ENCODE measurements at places on chromosomes 5 and 9.
A peak's percentile ranks its signal among the peaks of the same experiment; 100 is the strongest.

GRCh38 chr5:54832045-54832444 lies 153.3 kb downstream of the ESM1 start:
- DNase-seq, result no peak

- peak; percentile 8 for DNase-seq
These were observed 6.4 kb downstream of the GRIA1 start for GRCh38 chr5:153496835-153497234.

- DNase-seq, result no peak
These were observed 1.0 kb downstream of the NREP start for GRCh38 chr5:111755942-111756381.

DNA sequence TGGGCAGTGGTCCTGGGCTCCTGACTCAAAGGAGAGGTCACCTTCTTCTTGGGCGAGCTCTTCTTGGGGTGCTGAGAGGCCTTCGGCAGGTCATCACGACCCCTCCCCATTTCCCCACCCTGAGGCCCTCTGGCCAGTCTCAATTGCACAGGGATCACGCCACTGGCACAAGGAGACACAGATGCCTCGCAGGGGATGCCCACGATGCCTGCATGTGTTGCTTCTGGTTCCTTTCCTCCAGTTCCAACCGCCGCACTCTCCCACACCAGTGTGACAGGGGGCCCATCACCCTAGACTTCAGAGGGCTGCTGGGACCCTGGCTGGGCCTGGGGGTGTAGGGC lies 1.3 kb downstream of the CEL start:
- DNase-seq, result no peak

DNA sequence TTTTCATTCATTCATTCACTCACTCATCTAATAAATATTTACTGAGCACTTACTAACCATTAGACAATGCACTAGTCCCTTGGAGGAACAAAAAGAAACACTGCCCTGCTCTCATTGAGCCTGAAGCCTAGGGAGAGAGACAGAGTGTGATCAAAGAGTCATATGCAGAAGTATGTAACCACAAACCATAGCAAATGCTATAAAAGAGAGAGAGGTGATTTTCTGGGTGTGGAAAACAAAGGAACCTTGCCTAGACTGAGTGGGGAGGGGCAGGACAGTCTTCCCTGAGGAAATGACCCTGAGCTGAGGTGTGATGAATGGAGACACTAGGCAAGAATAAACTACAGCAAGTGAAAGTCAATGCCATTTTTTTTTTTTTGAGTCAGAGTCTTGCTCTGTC lies 10.8 kb upstream of the ADRA1B start:
- DNase-seq, result peak; percentile 96

DNA sequence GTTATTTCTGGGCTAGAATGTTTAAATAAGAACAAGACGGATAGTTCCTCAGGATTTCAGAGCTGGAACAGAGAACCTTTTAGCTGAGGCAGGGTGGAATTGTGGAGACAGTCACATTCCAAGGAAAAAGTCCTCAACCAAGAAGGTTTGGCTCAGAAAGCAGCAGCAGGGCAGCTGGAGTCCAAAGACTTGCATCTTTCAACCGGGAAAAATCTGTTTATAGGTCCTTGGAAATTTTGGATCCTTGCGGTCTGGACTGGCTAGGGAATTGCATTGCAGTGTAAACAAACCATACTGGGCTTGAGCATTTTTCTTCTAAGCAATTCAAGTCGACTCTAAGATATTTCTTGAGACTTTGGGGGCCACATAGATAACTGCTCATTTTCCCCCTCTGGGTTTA lies 40.8 kb upstream of the HMHB1 start:
- DNase-seq, result no peak

DNA sequence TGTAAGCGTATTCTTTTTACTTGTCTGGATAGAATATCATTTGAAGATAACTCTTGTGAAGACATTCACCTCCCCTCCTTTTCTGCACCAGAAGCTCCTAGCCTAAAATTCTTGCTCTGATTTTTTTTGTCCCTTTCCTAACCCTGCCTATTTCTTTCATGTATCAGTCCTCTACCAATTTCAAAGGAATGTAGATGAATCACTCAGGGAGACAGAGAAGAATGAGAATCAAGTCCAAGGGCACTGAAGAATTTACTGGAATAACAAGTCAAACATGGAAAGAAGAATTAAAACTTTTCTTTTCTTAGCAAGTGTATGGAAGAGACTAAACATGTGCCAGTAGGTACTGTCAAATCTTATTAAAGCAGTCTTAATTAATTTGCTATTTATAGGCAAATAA lies 618.7 kb downstream of the DNAH5 start:
- DNase-seq, result no peak

DNA sequence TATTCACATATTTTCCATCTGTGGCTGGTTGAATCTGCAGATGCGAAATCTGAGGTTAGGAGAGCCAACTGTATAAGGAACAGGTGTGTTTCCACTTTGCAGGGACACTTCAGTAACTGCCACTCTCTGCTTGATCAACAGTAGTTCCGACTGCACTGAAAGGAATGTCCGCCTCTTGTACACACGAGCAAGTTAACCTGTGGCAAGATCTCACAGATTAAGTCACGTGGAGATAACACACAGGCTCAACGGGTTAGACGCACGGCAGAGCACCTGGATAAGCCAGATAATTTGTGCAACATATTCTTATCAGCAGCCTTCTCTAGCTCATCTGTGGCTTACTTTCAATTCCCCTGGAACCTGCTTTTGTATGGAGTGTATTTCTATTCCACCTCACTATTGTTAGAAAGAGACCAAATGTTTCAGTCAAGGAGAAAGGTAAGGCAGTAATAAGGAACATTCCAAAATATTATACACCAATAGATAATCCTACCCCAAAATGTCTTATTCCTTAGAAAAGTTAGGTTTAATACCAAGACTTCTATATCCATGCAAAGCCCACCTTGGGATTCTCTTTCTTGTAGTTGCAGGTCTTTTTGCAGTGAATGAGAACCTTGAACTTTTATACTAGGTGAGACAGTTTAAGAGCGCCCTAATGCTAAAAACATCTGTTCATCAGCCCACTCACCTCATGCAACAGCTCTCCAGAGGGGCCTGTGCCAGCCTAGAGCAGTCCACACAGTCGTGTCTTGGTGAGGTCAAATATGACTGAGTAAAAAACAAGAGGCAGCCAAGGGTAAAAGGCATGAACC lies 6.5 kb upstream of the C9 start:
- no peak for DNase-seq

- no peak for DNase-seq
These were observed 122.7 kb upstream of the LPAR1 start for GRCh38 chr9:111161015-111161415.

- peak; percentile 47 for DNase-seq
These were observed 81.2 kb upstream of the CCDC112 start for GRCh38 chr5:115377468-115378217.

DNA sequence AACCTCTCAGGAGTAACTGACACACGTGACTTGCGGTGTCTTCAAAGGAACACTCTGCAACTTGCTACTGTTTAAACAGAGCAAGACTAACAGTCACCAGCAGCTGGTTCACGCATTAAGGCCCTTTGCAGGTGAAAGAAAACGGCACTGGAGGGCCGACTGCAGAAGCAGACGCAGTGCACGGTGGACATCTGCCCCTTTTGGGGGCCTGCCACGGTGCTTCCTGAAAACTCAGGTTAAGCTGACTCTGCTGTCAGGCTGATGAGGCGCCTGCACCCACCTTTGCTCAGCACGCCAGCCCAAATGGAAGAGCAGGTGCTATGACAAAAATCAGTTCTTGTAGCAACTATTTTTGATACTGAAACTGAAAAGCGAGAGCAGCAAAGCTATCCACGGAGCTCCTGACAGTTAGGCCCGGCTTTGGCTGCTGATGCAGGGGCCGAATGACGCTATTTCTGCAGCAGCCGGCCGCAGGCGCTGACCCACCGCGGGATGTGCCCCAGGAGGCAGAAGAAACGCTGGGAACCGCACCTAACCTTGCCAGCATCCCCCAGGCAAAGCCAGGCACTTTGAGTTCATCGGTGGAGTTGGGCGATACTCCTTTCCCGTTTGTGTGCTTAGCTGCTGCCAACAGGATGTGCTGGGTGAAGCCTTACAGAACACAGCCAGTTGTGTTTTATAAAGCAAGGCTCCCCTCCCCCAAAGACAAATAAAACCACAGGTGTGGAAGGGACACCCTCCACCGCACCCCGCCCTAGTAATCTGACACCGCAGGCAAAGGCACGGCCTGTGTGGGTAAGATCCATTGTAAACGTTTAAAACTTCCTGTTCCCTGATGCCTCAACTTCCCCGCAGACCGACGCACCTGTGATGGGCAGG lies 21.1 kb upstream of the TERT start:
- no peak for DNase-seq

GRCh38 chr5:175214152-175214551 lies 229.8 kb downstream of the DRD1 start:
- DNase-seq, result peak; percentile 63

GRCh38 chr9:3205421-3206095 lies 320.2 kb downstream of the RFX3 start:
- no peak for DNase-seq
